Activated T-cell treated with anti-CD3 and anti-CD28 coated beads, Interleukin-2, amount 50 U/mL, for 72 hours (primary cell): ENCODE measurements at places on chromosomes 6 and 20.

DNA sequence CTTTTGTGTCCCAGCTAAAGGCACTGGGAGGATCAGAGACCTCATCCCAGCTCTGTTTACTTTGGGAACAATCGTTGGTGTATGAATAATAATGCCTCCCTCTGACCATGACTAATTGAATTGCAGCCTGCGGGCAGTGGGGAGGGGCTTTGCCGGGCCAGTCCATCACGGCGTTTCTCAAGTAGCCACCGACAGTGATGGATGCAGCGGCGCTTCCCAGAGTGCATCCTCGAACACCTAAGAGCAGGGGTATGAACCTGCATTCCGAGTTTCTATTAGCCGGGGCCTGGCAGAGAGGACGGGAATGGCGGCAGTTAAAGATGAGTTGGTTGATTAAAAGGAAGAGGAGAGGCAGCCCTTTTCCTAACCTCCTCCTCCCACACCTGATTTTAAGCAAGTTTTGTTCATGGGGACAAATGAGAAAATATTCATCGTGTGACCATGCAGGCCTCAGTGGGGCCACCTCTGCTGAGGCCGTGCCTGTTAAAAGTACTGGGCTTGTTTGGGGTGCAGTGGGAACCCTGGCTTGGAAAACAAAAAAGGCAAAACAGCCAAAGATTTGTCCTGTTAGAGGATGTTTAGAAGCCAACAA is 154.1 kb downstream of the FOXA2 start:
- no peak for DNase-seq

- DNase-seq, result peak; percentile 25
These were observed 111.2 kb downstream of the TRERF1 start for GRCh38 chr6:42340511-42340910.

- no peak for DNase-seq
These were observed 30.2 kb downstream of the MBOAT1 start for GRCh38 chr6:20182069-20182468.

DNA sequence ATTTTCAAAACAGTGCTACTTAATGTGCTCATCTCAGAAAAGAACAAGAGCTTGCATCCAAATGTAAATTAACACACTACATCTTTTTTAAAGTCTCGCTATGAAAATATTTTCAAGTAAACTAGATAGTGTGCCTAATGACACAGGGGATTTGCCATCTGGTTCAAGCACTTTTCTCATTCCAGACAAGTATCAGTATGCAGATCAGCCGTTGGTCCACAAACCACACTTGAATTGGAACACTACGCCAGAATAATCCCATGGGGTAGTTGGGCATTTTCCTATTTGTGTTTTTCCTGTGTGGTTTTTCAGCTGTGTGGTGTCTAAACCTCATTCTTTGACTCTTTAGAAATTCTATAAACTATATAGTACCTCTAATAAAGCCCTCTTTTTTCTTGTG is 256.2 kb downstream of the EPHA7 start:
- DNase-seq, result no peak

DNA sequence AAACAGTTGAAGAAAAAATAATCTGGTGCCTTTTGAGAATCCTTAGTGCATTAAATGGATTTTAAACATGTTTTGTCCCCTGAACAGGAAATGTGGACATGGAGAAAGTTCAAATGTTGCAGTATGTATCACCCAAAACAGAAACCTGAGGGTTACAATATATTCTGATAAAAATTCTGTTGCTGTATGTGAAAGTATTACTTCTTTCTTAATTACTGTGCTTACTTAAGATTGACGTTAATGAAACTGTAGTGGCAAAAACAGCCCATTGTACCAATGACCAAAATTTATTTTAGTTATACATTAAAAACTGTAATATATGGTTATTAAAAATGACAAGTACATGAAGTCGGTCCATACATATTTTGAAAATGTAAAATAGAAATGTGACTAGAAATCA is 100.6 kb downstream of the PRDM1 start:
- no peak for DNase-seq

DNA sequence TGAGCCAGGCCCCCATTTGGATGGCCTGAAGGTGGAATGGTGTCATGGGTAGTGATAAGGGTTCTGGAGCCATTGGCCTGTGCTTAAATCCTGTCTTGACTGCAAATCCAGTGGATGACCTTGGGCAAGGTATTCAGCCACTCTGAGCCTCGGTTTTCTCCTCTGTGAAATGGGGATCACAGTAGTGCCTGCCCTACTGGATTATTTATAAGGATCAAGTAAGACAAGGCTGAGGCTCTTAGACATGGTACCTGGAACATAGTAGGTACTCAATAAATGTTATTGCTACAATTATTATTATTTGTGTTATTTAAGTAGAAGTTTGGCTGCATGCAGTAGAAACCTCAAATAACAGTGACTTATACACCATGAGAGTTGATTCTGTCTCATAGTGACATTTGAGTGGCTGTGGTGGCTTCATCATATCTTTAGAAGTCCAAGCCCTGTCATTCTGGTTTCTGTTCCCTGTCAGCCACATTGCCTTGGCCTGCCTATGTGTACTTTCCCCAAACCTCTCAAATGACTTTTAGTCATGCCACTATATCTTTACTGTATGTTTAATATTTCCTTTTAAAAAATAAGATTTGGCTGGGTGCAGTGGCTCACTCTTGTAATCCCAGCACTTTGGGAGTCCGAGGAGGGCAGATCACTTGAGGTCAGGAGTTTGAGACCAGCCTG is 37.6 kb upstream of the CHMP4B start:
- DNase-seq, result peak; percentile 72

DNA sequence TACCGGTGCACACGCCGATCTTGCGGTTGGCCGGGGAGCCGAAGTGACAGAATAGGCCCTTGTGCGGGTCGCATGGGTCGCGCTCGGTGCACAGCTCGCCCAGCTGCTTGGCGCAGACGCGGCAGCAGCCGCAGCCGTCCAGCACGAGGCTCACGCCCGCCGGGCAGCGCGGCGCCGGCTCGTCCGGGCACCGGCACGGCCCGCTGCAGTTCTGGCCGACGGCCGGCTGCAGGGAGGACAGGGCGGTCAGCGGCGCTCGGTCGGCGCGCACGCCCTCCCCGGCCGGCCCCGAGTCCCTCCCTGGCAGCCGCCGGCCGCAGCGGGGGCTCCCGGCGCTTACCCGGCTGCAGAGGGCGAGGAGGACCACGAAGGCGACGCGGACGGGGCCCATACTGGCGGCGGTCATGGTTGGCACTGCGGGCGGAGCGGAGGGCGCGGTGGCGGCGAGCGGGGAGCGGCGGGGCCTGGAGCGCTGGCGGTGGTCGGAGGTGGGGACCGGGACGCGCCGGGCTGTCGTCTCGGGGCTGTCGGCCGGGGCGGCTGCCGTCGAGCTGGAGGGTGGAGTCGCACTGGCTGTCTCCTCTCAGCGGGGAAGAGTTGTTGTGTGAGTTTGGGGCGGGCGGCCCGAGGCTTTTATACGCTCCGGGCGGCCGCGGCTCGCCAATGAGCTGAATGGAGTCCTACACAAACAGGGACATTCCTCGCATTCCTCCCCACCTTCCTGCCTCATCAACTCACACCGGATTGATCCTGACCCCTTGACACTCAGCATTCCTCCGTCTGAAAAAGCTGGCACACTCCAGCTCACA is at the start of gene CCN2:
Gene CCN2, minus strand, starts transcription at position 606 of the 809 bp plus-strand sequence. Its CDS starts 200 bp downstream, at position 406.
- DNase-seq, result peak; percentile 6

DNA sequence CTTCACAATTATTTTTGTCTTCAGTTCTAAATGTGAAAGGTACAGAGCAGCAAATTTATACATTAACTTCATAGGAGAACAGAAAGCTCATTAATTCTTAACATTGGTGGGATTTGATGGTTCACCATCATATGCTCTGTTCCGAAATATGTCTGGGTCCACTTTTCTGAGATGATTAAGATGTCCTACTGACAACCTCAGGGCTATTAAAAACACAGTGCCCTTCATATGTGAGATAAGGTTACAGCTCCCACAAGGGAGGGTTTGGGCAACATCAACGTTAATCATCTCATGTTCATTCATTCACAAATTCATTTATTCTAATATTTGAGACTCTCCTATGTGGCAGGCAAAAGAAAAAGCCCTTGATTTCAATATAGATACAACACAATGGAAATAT is 91.2 kb downstream of the ELOVL5 start:
- DNase-seq, result no peak

GRCh38 chr6:135419162-135419561 is 78.4 kb downstream of the AHI1 start:
- DNase-seq, result no peak

GRCh38 chr6:108560463-108561308 is at the start of gene FOXO3:
Gene FOXO3 (plus strand): TSS chr6:108560917. CDS start chr6:108561209, 292 bp downstream.
- DNase-seq, result peak; percentile 65

GRCh38 chr20:62059401-62059800 is 6.3 kb downstream of the TAF4 start:
- DNase-seq, result no peak

DNA sequence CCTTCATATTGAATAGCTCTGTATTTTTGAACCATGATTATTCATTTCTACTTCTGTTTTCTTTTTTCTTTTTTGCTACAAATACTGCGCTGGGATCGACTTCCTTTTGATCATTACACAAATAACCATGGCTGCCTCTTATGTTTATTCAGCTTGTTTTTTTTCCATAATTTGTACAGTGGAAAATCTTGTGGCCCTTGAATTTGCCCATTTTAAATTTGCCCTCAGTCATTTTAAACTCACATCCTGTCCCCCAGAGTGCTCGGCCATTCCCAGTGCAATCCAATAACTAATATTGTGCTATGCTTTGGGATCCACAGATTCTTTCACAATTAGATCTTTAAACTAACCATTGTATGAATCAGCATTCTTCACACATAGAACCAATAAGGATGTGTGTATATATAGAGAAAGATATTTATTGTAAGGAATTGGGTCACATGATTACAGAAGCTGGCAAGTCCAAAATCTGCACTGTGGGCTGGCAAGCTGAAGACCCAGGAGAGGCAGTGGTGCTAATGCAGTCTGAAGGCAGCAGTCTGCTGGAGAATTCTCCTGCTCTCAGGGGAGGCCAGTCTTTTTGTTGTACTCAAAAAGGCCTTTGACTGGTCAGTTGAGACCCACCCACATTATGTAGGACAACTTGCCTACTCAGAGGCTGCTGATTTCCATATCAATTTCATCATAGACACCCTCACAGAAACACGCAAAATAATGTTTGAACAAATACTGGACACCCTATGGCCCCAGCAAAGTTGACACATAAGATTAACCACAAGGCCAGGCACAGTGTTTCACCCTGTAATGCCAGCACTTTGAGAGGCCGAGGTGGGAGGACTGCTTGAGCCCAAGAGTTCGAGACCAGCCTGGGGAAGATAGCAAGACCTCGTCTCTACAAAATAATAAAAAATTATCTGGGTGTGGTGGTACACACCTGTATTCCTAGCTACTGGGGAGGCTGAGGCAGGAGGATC is 147.1 kb downstream of the MTHFD1L start:
- DNase-seq, result no peak

DNA sequence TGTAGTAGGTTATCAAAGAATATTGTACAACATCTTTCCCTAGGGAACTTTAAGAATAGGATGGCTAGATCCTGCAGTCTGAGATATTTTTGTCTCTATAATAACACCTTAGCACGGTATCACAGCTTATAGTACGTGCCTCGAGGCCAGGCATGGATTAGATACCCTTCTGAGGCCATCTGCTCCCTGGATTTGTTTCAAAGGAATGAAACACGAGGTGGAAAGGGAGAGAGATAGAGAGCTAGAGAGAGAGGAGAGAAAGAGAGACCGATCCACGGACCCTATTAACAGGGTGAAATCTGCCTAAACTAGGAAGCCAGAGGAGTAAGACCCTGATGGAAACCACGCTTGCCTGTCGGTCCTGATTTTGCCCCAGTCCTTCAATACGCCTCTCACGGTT is 92.5 kb downstream of the CD83 start:
- DNase-seq, result no peak

DNA sequence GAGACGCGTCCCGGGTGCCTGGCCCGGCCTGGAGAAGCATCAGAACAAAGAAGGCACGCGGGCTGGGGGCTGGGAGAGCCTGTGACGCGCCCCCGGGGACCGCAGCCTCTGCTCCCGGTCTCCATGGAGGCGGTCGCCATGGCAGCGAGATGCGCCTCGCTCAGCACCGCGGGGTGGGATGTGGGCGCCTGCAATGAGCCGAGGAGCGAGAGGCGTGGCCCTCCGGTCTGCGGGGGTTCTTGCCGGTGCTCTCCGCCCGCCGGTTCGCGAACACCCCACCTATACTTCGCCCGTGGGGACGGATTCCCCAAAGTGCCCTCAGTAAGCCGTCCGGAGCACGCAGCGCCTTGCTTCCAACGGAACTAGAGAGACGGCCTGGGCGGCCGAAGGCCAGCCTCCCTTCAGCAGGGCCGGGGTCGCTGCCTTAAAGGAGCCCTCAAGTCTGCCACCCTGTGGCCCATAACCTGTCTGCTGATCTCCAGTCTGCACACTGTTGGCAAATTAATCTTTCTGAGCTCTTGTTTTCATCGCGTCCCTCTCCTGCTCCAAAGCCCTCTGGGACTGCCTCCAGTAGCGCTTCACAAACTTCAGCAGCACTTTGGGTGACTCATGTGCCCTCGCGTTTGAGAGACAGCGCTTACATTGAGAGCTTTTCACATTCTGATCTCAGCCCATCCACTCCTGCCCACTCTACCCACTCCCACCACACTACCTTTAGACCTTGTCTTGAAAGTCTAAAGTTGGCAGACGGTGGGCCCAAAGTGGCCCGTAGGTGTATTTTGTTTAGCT is 983 bp upstream of the ADISSP start:
- peak; percentile 86 for DNase-seq

DNA sequence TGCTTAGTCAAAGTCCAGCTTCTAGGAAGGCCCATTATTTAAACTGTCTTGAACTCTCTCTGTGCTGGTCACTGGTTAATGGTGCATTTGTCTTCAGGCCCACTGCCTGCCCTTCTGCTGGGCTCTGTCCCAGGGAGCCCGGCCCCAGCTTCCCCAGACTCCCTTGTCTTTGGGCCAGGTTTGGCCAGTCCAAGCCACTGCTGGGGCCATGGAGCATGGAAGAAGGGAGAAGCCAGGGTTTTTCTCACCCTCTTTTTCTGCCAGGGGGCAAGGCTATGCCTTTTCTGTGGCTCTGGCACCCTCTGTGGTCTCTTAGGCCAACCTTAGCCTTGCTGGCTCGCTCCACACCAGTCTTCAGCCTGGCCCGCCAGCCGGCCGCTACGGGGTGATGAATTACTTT is 390.0 kb upstream of the SULF2 start:
- DNase-seq, result no peak

- no peak for DNase-seq
These were observed 44.3 kb downstream of the CPXM1 start for GRCh38 chr20:2756056-2756611.

DNA sequence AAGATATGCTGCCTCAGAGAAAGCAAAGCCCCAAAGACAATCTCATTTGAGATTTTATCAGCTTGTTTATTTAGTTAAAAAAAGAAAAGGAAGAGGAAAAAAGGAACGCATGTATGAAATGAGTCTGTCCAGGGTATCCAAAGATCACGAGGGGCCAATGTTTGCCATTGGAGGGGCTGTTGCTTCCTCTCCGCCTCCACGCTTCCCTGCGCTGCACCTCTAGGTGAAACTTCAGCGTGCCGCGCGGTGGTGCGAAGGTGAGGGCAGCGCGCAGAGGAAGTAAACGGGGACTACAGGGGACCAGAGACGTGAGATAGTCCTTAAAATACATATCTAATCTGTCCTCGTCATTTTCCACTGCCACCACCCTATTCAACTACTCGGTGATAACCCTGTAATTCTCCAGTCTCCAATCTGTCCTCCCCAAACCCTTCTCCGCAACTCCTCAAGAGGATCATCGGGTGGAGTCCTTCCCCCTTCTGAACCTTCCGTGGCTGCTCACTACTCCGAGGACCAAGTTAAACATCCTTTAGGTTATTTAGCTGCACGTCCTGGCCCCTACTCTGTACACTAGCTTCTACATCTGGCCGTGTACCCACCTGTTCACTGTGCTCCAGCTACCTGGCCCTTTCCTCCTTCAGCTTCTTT is 1.1 kb upstream of the DCBLD1 start:
- peak; percentile 11 for DNase-seq
